AG04449 (cell line): ENCODE measurements at places on chromosomes 4 and X.

DNA sequence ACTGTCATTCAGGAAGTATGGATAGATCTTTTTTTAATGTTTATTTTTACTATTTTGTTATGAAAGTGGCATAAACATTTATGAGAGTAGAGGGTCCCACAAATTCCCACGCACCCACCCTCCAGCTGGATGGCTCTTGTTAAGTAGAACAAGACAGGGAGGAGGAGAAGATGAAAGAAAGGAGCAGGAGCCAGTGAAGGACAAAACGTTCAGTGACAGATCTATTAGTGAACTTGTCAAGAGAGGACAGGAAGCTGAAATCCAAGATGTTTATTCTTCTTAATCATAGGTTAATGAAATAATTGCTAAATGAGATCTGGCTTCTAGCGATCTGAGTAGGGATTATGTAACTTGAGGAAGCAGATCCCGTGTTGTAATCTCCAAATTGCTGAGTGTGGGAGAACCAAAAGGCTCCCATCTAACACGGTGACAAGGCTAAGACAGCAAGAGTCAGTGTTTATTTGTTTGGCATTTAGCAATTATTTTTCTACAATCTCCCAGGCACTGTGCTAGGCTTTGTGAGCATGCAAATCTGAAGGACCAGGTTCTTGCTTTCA, 162.5 kb downstream of the SHROOM3 start:
- no peak for DNase-seq

DNA sequence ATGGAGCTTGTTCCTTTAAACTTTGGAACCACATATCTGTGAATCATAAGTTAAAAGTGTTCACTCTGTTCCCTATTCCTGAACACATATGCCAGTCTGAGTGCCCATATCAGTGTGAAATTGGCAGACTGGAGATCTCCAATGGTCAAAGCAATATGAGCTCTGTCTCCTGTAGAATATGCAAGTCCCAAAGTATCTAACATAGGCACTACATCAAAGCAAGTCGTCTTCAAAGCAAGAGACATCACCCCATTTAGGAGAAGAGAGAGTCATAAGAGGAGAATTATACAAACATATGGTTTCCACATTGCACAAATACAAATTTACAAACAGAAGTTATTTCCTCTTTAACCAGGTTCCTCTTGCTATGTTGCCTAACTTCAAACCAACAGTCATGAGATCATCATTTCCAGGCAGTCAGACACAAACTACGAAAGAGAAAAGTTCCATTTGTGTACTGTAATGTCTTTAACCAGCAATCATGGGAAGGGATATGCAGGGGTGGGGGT, 9.9 kb upstream of the GK start:
- peak; percentile 49 for DNase-seq

- peak; percentile 63 for DNase-seq
These were observed 245.1 kb downstream of the PPP3CA start for GRCh38 chr4:101102114-101102742.

DNA sequence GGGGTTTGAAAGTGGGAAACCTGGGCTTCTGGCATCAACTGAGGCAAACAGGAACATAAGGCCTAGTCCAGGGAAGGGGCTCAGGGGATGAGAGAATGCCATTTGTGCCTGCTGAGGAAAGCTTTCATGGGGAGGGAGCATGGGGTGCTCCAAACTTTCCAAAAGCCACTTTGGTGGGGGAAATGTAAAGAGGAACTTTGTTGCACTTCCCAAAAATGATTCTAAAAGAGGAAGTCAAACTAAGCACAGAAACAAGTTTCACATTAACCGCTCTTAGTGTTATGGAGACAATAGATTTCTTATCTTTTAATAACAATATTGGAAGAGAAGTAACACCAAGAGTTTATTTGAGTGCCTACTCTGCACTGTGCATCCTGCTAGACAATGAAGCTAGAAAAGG, 32.3 kb downstream of the GAB3 start:
- DNase-seq = no peak

DNA sequence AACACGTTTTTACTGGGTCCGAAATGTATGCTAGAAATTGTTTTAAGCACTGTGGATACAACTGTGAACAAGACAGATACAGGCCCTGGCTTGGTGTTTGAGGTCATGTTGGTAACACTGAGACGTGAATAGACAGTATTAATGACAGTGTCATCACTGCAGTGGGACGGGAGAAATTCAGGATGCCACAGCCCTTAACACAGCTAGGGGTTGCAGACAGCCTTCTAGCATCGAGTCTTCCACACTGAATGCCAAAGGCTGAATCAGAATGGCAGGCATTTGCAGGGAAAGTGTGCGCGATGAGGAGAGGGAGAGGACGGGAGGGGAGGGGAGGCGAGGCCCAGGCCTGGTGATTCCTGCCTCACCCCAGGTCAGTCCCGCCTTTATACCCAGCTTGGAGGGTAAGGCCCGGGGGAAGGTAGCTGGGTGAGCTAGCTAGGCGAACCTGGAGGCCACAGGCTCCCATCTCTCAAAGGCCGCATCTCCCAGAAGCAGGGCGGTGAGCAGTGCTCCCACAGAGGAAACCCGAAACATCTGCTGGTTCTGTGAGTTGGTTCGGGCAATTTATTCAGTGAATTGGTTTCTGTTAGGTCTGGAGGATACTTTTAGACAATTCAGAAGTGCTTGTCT, 44.1 kb upstream of the CLDN24 start:
- DNase-seq = no peak
